ENCODE measurements at places on chromosomes 2 and 18.

DNA sequence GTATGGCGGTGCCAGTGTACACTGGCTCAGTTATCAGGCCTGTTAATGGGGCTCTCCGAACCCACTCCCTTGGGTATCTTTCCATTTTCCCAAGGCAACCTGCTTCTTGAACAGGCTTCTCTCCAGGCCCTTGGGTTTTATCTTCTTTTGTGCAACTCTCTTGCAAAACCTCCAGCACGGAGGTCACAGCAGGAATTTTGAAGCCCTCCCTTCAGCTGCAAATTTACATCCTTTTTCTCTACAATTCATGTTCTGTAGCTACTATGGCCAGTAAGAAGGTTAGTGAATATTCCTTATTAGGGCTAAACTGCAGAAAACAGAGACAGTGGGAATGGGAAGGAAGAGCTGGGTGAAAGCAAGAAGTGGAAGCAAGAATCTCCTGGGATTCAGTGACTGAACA is 10.4 kb upstream of the NPAS2 start:
- DNase-seq: no peak

DNA sequence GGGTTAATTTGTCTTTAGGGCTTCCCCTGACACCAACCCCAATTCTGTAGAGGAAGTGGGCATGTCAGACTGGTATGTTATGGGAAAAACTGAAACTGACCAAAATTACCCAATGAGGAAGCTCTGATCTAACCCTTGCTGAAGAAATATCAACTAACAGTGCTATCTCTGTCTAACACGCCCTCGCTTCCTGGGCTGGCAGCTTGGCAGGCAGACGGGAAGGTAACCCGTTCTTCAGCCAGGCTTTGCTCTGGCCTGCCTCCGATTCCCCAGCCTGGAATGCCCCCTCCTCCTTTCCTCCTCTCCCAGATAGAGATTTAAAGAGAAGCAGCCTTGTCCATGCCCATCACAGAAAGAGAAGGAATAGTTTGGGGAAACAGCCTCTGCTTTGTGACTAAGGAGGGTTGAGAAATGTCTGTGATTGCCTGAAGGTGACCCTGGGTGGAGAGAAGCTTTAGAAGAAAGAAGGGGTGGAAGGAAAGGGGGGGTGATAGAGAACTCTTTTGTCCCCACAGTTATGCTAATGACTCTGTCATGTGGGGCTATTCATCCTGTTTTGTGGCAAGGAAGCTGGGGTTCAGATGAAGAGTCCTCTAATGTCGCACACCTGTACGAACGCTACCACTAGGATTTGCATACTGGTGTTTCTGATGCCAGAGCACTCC is 15.4 kb downstream of the HK2 start:
- no peak for DNase-seq

DNA sequence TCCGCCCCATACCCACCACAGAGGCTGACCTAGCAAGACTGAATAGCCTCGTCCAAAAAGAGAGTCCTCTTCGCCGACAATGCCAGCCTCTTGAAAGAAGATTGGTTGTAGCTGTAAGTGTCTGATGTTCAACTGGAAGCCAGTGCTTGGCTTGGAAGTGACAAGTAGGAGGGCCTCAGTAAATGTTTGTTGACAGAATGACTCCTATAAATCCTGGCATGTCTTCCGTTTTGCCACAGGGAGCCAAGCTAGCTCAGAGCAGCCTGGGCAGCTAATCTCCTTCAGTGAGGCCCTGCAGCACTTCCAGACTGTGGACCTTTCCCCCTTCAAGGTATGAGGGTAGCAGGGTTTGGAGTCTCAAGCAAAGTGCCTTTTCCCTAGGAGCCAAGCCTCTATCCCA is 14.9 kb downstream of the ELMOD3 start:
- DNase-seq: no peak

GRCh38 chr18:76981396-76981968 is 151.1 kb downstream of the MBP start:
- peak; percentile 40 for DNase-seq

DNA sequence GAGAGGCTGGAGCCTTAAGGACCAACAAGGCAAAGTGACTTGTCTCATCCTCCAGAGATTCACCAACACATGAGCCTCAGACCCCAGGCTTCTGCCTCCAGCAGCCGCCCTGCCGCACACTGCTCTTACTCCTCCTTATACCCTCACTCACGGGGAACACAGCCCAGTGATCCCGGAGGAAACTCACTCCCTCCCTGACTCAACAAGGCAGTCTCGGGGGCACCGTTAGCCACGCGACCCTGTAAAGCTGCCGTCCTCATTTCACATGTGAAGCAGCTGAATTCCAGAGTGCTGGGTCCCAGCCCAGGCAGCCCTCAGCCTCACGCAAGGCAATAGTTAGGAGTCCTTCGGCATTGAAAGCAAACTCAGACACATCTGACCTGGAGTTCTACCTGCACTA is 129.7 kb downstream of the TPO start:
- DNase-seq: no peak

DNA sequence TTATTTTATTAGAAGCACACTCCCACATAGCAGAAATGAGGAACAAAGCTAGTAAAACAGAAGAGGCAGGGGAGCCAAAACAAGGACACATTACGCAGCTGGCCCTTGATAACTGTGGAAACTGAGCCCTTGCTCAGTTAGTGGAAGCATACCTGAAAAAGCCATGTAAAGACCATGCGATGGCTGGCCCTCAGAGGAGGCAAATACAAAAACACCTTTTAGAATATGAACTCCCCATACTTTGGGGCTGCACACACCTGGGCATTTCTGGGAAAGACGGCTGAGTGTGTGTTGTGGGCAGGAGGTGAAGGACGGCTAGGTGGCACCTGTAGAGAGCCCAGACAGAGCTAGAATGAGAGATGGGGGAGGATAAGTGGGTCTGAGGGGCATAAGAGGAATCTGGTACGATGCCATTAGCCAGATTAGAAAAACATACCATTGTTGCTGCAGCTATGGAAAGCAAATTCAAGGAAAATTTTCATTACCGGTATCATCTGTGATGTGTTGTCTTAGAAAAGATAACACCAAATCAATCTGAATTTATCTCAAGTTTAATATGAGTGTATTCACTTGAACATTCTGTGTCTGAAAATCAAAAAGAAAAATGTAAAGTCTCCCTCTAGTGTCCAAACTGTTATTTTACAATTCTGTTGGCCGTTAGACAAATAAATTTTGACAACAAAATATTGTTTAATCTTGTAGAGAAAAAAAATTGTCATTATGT is 45.2 kb upstream of the SULT1C3 start:
- peak; percentile 17 for DNase-seq

DNA sequence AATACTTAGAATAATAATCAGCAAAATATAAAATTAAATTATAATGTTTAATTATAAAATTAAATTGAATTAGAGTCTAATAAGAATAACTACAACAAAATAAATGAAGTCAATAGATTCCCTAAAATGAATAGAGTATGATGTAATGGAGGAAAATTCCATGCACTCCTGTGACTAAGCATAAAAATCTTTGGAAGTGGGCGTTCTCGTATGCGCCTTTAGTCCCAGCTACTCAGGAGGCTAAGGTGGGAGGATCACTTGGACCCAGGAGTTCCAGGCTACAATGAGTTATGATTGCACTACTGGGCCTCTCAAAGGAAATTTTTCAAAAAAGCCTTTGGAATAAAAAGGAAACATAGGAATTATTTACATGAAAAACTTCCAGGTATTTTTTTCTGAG is 955.4 kb upstream of the POU3F3 start:
- DNase-seq: no peak

GRCh38 chr2:112995346-112995920 is 9.8 kb upstream of the IL36A start:
- no peak for DNase-seq

GRCh38 chr2:228180181-228181097 is 1.0 kb downstream of the SPHKAP start:
- DNase-seq: peak; percentile 18

- DNase-seq: peak; percentile 10
These were observed 2.1 kb upstream of the TMEM131 start for GRCh38 chr2:97997784-97998392.

GRCh38 chr18:653512-653911 is 3.9 kb upstream of the TYMS start:
- no peak for DNase-seq

DNA sequence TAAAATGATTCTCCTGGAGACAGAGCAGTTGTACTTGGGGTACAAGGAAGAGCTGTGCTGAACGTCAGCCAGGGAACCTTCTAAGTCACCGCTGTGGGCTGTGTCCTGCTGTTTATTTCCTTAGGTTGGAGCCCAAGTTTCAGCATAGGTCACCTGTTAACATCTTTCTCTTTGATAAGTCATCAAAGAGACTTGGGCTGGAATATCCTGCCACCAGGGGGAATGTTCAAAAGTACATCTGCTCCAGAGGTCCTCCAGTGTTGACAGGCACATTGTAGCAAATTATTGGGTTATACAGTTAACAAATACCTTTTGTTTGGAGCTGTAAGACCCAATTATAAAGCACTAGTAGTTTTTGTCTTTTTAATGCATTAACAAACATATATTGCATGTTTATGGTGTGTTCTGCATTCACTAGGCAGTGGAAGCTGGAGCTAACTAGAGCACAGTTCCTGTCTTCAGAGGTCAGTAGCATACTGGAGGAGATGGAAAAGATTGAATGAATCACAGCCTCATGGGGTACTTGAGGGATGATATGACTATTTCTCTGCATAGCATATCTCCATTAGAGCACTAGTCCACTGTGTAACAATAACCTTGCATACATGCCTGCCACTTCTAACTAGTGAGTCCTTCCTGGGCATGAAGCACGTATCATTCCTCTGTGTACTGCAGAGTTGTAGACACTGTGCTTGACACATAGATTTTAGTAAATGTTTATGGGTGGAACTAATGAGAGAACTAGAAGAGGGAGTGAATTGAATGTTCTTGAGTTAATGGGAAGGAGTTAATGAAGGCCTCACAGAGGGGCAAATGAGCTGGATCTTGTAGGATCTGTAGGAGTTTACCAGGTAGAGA is 182.1 kb downstream of the AGAP1 start:
- peak; percentile 47 for DNase-seq

GRCh38 chr2:43075811-43076585 is 150.4 kb downstream of the ZFP36L2 start:
- no peak for DNase-seq

- no peak for DNase-seq
These were observed 4.6 kb upstream of the SDC1 start for GRCh38 chr2:20229322-20230113.

- DNase-seq: no peak
These were observed 172.7 kb upstream of the FHL2 start for GRCh38 chr2:105571445-105571987.

DNA sequence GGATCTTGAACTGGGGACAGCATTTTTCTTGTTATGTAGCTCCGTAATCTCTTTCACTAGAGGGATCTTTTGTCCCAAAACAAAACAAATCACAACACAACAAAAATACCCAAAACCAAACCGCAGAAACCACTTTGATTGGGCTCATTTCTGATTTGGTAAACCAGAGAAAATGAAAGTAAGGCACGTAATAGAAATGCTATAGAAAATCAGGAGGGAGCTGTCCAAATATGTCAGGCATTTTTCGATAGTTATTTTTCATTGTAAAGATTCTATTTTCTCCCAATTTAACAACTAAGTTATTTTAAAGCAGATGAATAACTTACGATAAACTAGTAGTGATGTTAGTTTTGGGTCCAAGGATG is 406.5 kb downstream of the XIRP2 start:
- DNase-seq: no peak

GRCh38 chr2:203650860-203651613 is 55.4 kb upstream of the CD28 start:
- peak; percentile 61 for DNase-seq

GRCh38 chr2:6236317-6236716 is 544.1 kb downstream of the SOX11 start:
- no peak for DNase-seq

- DNase-seq: no peak
These were observed 38.1 kb downstream of the FER1L5 start for GRCh38 chr2:96680561-96681141.

DNA sequence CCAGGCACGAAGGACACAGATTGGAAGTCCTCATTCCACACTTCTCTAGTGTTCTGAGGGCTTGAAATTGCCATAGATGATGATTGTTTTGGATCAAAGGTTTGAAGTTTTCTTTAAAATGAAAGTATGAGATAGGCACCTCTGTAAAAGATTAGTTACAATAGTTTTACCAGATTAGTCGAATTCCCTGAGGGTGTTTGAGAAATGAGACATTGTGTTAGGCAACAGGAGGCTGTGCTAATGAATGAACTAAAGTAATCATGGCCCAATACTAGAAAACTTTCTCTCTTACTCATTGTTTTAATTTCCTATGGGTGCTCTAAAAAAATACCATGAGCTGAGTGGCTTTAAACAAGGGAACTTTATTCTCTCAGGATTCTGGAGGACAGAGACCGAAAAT is 421.7 kb downstream of the RNF144A start:
- no peak for DNase-seq

GRCh38 chr2:62919041-62919440 is 131.6 kb upstream of the OTX1 start:
- DNase-seq: no peak

DNA sequence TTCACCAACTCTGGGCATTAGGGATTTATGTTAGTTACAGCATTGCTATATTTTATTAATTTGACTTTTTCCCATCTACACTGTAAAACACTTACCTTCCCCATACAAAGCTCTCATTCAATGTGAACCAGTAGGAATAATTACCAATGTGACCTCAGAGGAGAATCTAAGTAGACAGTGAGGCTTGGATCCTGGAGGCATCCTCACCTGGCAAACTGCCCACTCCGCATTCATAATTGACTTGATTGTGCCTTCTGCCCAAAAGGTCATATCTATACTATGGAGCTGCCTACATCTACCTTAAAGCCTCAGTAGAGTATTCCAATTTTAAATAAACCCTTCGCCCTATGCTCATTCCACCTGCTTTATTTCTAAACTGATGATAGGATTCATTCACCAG is 45.4 kb upstream of the SCN1A start:
- DNase-seq: peak; percentile 43

DNA sequence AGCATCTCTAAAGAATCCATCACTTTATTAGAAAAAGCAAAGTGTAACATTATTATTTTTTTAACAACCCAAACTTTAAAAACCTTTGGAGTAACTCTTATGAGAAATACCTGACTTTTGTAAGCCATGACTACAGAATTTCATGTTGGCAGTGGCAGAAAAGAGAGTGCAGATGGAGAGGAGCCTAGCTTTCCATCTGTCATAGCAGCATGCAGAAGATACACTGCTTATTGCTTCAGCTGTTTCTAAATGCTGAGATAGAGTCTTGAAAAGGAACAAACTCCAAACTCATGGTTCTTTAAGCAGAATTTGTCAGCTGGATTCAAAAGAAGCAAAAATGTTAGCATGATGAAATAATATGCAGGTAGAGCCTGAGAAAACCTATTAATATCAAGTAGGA is 1130.3 kb downstream of the DPP10 start:
- no peak for DNase-seq

DNA sequence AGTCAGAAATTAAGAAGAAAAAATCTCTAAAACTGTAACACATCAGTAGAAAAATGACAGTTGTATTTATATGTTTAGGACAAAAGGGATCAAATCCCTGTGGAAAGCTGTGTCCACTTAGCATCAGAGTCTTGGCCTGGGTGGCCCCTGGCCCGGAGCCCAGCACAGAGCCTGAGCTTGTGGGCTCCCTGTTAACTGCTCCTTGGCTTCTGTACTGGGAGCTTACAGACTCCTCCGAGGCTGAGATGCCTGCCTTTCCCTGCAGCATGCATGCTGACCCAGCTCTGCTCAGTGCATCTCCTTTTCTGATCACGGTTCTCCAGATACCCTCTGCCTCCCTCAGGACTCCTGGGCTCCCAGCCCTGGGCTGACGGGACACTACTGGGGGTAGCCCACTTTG is 98.1 kb downstream of the DCDC2C start:
- DNase-seq: no peak

All from NCI-H82 (cell line).